ENCODE measurements at places on chromosomes 3 and 15.

DNA sequence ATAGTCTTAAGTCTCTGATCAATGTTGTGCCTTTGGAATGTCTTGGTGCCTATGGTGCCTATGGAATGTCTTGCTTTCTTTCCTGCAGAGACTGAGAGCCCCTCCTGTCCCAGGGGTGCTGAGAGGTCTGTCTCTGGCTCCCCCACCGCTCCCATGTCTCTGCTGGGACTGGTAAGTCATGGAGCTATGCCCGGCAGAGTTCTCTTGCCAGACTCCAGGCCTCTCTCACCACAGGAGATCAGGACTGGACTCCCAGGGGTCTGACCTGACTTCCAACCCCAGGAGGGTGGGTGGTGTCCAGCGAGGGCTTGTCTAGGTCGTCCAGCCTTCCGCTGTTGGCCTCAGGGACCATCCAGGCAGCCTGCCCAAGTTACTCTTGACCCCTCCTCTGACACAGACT is 14.0 kb upstream of the CYP11A1 start:
- DNase-seq, result no peak

DNA sequence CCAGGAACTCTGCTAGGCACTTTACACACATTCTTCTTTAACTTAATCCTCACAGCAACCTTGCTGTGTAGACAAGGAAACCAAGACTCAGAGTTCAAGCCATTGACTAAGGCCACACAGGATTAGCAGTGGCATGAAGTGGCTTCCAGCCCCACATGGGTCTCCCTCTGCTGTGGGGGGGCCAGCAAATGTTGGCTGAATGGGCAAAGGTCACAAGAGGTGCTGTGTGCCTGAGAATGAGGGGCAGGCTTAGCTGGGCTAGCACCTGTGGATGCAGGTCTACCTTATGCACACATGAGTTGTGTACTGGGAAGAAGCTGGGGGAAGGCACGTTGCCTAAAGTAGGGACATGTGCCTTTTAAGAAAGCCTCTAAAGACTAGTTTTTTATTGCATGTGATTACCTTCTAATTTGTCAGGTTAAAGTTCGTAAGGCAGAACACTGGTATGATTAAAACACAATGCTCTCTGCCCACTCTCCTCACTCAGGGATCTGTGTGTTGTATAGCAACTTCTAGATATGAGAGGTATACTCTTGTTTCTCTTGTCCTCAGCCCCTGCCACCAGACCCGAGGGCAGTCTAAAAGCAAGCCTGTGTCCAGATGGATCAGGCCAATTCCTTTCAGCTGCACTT is 10.9 kb downstream of the BAHD1 start:
- no peak for DNase-seq

DNA sequence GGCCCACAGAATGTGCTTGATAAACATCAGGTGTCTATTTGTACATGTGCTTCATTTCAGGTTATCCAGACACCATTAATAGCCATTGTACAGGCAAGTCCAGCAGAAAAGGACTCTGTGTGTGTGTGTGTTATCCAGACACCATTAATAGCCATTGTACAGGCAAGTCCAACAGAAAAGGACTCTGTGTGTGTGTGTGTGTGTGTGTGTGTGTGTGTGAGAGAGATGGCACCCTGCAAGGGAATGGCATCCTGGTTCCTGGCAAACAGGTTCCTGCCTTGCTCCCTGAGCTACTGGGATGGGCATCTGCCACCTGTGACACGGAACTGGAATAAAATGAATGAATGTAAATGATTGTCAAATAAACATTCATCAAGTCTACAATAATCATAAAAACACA is 11.7 kb downstream of the SUCLG2 start:
- no peak for DNase-seq

GRCh38 chr15:77617476-77618230 is 15.1 kb downstream of the LINGO1 start:
- peak; percentile 45 for DNase-seq

- DNase-seq, result no peak
Observed at GRCh38 chr15:89836267-89837133, 21.8 kb upstream of the ANPEP start.

GRCh38 chr15:92661069-92661468 is 5.5 kb upstream of the FAM174B start:
- no peak for DNase-seq

DNA sequence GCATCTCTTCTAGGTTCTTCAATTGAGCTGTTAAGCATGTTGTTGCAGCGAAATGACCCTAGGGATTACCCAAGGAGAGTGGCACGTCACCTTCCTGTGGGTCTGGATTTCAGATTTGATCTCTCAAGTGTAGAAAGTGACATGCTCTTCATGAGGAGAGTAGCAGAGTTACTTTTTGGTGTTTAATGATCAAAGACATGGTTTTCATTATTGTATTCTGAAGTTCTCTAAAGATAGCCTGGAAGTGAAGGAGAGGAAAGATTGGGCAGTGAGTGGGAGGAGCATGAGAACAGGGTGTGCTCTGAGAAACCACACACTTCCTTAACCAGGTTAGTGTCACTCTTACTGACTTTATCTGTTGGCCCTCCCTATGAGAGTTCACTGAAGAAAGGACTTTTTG is 153.6 kb downstream of the AKAP13 start:
- DNase-seq, result no peak

DNA sequence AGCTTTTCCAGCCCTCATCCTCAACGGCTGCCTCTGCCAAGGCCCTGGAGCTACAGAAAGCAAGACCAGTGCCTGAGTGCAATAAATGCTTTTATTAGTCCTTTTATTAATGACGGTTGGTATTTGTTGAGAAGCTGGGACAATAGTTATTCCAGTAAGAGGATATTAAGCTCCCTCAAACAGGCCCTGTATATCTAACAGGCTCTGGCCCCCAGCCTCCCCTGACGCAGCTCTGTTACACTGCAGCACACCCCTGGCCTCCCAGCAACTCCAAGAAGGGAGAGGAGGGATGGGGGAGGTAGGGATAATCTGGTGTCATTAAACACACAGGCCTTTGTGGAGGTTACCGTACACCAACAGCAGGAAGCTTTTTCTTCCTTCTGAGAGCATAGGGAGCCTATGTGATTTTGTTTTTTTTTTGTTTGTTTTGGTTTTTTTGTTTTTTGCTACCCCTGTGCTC is 30.8 kb upstream of the MAGEF1 start:
- peak; percentile 78 for DNase-seq

DNA sequence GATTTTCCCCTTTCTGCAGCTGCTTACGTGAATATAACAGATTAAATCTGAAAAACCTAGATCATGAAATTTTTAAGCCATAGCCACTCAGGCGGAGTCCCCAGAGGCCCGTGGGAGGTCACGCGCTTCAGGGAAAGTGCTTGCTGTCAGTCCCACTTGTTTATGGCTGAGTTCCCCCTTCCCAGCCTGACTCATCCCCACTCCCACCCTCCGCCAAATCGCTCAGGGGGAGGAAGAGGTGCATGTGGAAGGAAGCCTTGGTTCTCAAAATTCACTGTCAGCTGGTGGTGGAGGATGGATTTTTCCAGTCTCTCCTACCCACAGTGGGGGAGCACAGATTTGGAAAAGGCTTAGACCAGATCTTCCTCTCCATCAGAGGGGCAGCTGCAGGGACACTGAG is 67.4 kb downstream of the CORO2B start:
- DNase-seq, result peak; percentile 3

DNA sequence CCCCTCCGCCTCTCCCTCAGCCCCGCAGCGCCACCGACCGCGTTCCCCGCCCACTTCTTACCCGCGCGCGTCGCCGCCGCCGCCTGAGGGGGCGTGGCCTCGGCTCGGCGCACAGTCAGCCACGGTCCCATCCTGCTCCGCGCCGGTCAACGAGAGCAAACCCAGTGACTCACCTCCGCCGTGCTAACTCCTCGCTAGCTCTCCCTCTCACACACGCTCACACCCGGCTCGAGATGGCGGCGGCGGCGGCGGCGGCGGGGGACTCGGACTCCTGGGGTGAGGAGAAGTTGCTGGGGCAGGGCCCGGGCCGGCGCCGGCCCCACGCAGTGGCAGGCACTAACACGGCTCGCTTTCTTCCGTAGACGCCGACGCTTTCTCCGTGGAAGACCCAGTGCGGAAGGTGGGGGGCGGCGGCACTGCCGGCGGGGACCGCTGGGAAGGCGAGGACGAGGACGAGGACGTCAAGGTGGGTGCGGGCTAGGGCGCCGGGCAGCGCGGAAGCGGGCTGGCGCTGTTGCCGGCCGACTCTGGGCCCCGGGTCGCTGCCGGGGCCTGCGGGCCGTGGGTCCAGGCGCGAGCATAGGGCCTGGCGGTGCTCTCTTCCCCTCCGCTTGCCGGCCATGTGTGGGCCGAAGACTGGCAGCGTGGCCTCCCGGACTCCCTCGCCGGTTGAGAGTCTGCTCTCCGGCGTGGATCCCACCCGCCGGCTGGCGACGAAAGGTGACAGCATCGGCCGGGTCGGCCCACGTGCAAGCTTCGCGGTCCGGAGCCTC is at the start of gene EIF3J:
EIF3J (plus strand) TSS at position 186 of the 773 bp plus-strand sequence; CDS start at position 234, 48 bp downstream.
- peak; percentile 95 for DNase-seq

GRCh38 chr3:122577409-122578031 is at the start of gene PARP15:
PARP15 (plus strand) TSS chr3:122577650; CDS start chr3:122577668, 18 bp downstream.
- no peak for DNase-seq

DNA sequence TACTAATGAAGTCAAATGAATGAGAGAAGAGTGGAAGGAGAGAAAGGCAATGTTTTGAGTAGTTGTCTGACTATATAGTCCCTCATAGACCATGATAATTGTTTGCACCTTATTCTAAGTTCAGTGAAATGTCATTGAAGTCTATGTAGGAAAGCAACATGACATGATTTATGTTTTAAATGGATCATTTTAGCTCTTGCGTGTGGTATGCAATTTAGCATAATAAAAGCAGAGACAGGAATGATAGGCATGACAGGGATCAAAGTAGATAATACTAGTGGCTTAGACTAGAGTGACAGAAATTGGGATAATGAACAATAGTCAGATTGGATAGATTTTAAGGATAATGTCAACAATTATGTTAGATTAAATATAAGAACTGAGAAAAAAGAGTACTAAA is 132.5 kb downstream of the PYDC2 start:
- no peak for DNase-seq

DNA sequence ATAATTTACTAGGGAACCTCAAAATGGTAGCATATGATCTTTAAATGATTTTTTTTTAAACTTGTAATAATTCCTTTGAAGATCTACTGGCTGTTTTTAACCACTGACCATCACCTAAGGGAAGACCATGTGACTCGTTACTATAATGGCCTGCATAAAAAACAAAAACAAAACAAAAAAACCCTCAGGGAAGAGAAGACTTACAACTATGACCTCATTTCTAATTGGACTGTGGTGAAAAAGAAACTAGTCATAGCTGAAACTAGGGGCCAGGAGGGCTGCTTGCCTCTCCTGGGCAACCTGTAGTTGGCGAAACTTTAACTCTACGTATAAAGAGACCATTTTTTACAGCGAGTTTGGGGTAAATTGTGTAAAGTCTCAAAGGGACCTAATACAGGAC is 23.0 kb downstream of the PAQR9 start:
- no peak for DNase-seq

- DNase-seq, result no peak
Observed at GRCh38 chr3:36909181-36909580, 35.7 kb downstream of the TRANK1 start.

- no peak for DNase-seq
Observed at GRCh38 chr3:172312711-172313110, 135.5 kb downstream of the GHSR start.

- peak; percentile 71 for DNase-seq
Observed at GRCh38 chr15:25797936-25798901, 64.9 kb downstream of the ATP10A start.

- DNase-seq, result peak; percentile 91
Observed at GRCh38 chr3:8663177-8664061, 18.8 kb upstream of the SSUH2 start.

- DNase-seq, result peak; percentile 85
Observed at GRCh38 chr3:126197854-126198584, 17.6 kb upstream of the ALDH1L1 start.

DNA sequence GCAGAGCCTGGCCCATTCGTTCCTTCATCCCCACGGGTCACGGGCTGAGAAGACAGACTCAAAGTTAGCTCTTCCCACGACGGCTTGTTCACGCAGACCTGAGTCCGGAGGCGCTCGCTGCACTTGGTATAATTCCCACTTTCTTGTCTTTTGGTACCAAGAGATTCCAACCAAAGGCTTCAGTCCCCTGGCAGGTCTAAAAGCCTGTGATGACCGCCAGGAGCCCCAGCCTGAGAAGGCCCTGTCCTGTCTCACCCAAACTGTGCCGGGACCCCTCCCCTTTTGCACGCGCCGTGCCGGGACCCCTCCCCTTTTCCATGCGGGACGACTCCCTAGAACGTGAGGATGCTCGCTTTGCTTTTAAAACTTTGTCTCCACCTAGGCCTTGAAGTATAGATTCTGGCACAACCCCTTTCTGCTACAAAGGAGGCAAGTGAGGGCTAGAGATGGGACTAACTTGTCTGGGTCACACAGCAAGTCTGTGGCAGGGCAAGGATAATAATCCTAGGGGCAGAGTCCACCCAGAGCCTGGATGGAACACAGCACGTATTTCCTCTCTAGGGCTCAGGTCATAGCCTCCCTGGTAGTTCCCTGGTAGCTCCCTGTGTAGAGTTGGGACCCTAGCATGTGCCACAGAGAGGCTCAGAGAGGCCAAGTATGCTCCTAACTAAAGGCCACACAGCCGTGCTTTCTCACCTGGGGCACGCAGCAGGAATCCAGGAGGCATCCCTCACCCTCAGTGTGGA is 211.3 kb downstream of the XXYLT1 start:
- DNase-seq, result no peak

DNA sequence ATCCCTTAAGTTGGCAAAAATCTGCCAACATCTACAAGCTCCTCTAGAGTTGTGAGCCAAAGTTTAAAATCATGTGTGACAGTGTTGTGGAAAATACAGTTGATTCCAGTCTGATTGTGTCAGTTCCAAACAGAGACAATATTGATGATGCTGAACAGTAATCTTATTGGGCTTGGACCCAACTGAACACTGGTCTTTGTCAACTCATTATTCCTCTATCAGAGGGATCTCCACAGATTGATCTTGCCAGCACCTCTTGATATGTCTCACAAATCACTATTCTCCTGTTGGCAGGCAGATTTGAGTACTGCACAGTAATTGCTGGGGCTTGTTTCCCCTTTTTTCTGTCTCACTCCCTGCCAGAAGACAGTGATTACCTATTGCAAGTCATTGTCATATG is 326.6 kb upstream of the DPH6 start:
- DNase-seq, result no peak

- peak; percentile 51 for DNase-seq
Observed at GRCh38 chr15:90598031-90598577, 68.4 kb downstream of the CRTC3 start.

DNA sequence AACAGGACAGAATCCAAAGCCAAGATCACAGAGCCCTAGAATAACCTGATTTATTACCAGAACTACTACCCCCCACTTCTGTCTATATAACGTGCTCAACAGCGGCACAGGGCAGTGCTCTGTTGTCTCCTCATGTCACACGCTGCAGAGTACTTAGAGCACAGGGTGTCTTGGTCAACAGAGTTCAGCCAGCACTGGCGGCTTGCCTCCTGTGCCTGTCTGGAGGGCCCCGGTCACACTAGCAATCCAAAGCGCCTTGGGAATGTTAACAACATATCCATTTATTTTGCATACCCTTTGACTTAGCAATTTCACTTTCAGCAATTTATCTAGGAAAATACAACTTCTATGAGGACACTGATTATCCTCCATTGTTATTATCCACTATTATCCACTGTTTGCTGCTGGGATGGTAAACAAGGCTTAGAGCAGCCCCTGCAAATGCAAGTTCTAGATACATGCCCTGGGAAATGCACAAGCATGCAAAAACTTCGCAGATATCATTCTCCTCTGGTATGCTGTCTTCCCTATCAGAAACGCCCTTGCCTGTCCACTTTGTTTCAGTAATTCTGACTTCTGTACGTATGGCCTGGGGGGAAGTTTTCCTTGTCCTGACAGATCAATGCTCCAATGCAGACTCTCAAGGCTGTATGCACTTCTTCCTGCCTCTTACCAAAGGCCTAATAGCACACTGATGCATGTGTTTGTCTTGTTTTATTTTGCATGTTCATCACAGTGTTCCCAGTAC is 86.2 kb upstream of the OCA2 start:
- DNase-seq, result no peak

Measured in WERI-Rb-1 (cell line).